ENCODE measurements at places on chromosomes 11 and 22.

- no peak for DNase-seq
These were observed 711 bp upstream of the PHF21B start for GRCh38 chr22:45010532-45010900.

GRCh38 chr11:43936076-43936475, 6.4 kb upstream of the C11orf96 start:
- DNase-seq, result no peak

GRCh38 chr11:65381716-65382032, 772 bp downstream of the SLC25A45 start:
- no peak for DNase-seq

DNA sequence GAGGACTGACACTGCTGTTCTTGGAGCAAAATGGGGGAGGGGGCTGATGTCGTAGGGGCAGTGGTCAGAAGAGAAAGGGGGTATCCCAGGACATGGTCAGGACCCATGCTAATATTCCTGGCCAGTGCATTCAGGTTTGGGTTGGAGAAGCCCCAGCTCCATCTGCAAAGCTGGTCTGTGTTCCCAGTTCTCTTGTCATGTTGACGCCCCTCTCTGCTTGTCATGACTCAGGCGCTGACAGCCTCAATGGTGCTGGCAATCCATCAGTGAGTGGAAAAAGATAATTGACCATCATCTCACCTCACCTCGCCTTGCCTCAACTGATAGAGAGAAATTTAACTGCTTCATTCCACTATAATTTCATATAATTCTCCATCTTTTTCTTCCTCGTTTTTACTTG, 283.1 kb upstream of the CADM1 start:
- DNase-seq, result no peak

DNA sequence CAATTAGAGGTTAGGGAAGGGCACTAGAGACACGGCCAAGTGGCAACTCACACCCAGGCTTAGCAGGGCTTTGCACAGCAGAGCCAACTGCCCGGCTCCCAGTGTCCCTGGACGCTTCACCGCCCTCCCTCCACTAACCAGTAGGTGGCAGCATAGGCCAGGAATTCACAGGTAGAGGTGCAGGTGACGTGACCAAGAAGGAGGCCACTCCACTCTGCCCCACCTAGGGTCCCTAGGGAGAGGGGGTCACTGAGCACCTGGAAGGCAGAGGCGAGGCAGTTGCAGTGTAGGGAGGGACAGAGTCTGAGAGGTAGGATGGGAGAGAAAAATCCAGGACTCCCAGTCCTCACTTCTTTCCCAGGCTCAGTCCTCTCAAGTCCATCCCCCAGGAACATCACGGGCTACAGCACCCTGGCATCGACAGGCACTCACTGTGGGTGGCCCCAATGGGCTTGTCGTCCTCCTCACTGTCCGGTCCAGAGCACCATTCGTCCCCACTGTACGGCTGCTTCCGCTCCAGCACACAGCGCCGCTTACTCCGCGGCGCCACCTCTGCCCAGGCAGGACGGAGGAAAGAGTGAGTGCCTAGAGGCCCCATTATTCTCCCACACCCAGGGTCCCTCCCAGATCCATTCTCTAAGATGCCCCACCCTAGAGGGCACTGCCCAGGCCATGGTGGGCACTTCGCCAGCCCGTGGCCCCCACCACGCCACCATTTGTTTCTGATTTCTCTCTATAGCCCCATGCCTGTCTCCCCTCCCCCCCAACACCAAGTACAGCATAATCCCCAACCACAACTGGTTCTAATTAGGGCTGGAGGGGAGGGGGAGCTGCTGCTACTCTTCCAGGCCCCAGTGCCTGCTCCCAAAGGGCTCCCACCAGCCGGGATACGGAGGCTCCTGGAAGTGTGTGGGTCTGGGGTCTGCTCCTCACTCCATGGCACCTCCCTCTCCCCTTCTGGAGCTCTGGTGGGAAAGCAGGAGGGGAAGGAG, 18.4 kb downstream of the BCL9L start:
- peak; percentile 87 for DNase-seq

GRCh38 chr22:33492210-33492651, 428.0 kb downstream of the LARGE1 start:
- DNase-seq, result no peak

DNA sequence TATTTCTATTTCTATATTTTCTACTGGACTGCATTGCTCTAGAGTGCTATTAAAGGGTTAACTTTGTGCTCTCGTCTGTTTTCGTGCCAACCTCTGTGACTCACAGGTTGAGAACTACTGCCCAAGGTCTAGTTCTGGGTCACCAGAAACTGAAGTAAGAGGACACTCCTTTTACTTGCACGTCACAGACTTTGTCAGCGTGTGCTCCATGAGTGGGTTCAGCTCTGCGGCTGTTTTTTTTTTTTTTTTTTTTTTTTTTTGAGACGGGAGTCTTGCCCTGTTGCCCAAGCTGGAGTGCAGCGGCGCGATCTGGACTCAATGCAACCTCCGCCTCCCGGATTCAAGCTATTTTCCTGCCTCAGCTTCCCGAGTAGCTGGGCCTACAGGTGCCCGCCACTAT, 49.8 kb downstream of the CLMP start:
- DNase-seq, result no peak

GRCh38 chr22:29136782-29137700, 64.2 kb downstream of the KREMEN1 start:
- no peak for DNase-seq

GRCh38 chr11:20450829-20451228, 63.3 kb downstream of the PRMT3 start:
- no peak for DNase-seq

DNA sequence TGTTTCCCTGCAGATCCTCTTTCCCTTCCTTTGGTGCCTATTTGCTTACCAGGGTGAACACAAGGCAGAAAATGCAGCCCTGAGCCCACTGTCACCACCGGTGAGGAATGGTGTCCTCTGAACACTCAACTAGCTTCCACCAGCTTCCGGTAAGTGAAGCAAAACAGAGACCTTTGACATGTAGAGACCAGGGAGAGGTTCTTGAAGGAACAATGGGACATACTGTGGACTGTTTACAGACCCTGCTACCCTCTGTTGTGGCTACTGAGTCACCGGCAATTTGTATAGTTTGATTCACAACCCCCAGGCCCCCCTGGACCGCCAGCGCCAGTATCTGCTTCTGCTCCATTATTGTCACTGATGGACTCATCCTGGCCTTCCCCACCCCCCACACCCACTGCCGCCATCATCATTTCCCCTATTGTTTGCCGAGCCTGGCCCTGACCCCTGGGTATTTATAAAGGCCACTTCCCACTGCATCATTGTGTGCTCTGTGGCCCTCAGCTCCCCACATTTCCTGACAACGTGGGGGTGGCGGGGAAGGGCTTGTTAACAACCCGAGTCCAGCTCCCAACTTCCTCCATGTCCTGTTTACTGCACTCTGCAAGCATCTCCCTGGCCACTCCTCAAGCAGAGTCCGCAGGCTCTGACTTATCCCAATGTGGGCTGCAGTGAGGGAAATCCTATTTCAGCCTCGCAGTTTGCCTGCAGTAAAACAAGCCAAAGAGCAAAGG, 252.9 kb downstream of the ETS1 start:
- no peak for DNase-seq

- DNase-seq, result no peak
These were observed 701.6 kb downstream of the KCNA4 start for GRCh38 chr11:29315275-29315674.

All from stimulated activated CD4-positive, alpha-beta T cell treated with anti-CD3 and anti-CD28 coated beads, Interleukin-1b, Interleukin-23, amount 100 ng/mL, for 48 hours (primary cell).